ENCODE measurements at places on chromosomes 4 and X.

DNA sequence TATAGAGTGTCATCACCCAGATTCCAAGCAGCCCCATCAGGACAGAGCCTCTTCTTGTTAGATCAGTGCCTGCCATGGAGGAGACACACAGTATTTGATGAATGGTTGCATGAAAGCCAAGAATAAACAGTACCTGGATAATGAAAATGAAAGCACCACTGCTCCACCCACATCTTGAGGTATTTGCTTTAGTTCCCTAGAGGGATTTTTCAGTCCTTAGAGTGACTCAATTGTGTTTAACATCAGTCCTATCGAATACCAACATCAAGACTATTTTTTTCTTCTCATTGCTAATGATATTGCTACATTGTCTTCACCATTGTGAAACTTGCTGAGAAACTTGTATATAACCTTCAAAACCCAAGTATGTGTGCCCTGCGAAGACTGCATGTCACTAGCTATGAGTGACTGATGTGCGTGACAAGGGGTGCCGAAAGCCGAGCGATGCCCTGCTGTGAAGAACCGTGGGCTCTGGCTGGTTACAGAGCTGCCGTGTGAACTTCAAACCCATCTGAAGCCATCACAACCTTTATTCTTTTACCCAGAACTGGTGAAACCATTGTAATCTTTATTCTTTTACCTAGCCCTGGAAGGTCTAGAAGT is 211.3 kb upstream of the FAT1 start:
- no peak for DNase-seq

- no peak for DNase-seq
These were observed 72.2 kb upstream of the MXD4 start for GRCh38 chr4:2333916-2334644.

GRCh38 chr4:42633605-42634388 is 23.1 kb downstream of the ATP8A1 start:
- DNase-seq, result no peak

GRCh38 chr4:73693811-73694210 is 46.6 kb upstream of the CXCL8 start:
- DNase-seq, result no peak

DNA sequence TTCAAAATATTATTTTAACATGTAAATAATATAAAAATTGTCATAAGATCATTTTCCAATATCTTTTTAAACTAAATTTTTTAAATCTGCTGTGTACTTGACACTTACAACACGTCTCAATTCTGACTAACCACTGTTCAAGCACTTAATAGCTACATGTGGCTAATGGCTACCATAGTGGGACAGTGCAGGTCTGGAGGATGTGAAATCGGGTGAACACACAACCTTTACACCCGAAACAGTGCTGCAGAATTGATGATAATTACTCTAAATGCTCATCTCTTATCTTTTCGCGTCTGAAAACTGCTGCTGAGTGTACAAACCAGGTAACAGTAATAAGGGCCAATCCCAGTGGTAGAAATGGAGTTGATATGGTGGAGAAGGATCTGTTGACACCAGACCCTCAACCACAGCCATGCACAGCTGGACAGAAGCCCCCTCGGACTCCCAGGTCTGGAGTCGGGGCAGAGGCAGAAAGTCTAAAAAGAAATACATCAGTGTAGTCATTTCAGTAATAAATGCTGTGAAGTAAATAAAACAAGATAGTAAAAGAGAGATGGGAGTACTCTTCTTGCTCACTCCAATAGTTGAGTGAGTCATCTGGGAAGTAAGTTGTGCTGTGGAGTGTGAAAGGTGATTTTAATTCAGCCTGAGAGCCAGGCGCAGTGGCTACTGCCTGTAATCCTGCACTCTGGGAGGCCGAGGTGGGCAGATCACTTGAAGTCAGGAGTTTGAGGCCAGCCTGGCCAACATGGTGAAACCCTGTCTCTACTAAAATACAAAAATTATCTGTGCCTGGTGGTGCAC is 150.0 kb downstream of the CBR4 start:
- DNase-seq, result no peak

DNA sequence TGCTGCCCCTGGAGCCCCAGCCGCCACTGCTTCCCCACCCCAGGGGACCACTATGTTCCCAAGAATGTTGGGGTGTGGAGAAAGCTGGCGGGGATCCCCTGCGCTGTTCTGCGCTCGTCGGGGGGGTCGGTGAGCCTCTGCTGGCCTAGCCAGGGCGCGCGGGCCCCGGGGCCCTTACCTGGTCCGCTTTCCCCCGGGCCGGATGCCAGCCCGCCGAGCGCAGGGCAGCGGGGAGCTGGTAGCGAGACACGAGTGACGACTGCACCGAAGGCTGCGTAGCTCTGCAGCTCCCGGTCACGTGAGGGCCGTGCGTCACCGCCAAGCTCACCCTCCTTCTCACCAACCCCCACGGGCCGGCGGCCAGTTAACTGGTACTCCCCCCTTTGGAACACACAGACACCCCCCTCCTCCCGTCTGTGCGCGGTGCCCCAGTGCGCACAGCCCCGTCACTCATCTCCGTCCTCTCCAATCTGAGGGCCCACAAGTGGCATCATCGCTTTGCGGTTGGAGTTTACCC is at the start of gene BEX1:
Gene BEX1, minus strand, starts transcription at position 254 of the 517 bp plus-strand sequence. CDS start 897 bp downstream, outside the sequence.
- DNase-seq, result peak; percentile 69

DNA sequence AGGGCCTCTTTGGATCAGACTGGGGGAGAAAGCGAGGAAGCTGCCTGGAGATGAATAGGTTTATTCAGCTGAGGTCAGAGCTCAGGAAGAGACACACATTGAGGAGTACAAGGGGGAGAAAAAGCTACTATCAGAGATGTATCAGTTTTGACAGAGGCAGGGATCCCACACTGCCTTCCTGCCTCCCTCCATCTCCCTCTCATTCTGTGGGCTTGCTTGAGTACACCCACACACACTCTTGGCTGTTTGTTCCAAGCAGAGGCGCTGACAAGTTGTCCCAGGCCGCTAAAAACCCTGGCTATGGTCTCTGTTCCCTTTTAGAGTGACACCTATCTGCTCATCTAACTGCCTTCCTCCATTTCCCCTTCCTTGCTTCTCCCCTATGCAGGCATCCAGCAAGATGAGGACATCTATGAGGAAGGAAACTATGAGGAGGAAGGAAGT is 5.2 kb downstream of the TSPYL2 start:
- no peak for DNase-seq

- peak; percentile 45 for DNase-seq
These were observed 10.0 kb upstream of the ELF4 start for GRCh38 chrX:130120321-130120731.

- DNase-seq, result no peak
These were observed 54.4 kb upstream of the ANKRD17 start for GRCh38 chr4:73312967-73313366.

GRCh38 chr4:175986668-175987067 is 79.0 kb upstream of the WDR17 start:
- no peak for DNase-seq

GRCh38 chr4:94372991-94373390 is 30.4 kb upstream of the HPGDS start:
- no peak for DNase-seq

- DNase-seq, result no peak
These were observed 216.9 kb downstream of the EPHA5 start for GRCh38 chr4:65453398-65453797.
